NCI-H2107 (cell line): ENCODE measurements at places on chromosomes 5 and 9.

GRCh38 chr5:1879292-1880263, 3.1 kb downstream of the IRX4 start:
- no peak for DNase-seq

DNA sequence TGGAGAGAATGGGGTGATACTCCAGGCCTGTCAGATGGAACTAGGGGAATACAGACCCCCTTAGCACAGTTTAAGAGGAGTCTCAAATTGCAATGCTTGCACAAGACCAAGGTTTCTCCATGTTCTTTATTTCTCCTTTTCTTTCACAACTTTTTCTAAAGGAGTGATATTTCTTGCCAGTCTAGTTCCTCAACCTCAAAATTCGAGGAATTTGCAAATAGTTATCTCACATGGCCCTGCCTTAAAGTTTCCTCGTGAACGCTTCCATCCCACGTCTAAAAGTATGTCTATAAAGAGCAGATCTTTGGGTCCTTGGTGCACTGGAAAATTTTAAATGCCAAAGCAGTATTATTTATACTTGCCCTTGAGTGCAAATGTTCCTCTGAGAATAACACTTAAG, 373.8 kb upstream of the KLF4 start:
- no peak for DNase-seq

- no peak for DNase-seq
Measured at GRCh38 chr9:111645806-111646205, 14.7 kb downstream of the DNAJC25 start.

DNA sequence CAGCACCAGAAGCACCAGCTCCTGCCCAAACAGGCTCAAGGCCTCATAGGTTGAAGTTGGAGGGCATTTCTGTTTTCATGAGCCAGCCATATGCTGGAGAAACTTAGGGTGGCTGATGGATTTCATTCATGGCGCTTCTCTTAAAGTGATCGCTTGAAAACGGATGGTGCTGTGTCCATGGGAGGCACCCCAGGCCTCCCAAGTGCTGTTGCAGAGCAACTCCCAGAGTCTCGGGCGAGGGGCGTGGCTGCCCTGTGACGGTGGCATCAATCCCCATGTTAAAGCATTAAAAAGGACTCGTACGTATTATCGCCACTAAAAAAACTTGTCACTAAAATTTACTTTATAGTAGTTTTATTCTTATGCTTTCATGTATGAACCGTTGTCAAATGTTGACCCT, 128.3 kb downstream of the MRPL36 start:
- no peak for DNase-seq

DNA sequence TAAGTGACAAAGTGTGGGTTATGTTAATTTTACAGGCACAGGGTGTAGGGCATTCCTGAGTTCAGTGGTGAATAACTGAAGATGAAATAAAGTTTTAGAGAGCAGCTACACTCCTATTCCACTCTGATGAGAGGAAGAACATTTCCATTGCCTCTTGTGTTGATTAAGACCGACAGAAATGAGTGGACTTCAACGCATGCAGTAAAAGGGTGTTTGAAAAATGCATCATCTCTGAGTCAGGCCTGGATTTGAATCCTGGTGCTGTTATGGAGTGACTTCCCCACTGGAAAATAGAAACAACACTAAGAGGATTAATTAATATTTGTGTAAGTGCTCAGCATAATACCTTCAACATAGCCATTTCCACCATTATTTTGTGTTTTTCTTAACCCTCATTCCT, 86.3 kb downstream of the PRR16 start:
- no peak for DNase-seq

DNA sequence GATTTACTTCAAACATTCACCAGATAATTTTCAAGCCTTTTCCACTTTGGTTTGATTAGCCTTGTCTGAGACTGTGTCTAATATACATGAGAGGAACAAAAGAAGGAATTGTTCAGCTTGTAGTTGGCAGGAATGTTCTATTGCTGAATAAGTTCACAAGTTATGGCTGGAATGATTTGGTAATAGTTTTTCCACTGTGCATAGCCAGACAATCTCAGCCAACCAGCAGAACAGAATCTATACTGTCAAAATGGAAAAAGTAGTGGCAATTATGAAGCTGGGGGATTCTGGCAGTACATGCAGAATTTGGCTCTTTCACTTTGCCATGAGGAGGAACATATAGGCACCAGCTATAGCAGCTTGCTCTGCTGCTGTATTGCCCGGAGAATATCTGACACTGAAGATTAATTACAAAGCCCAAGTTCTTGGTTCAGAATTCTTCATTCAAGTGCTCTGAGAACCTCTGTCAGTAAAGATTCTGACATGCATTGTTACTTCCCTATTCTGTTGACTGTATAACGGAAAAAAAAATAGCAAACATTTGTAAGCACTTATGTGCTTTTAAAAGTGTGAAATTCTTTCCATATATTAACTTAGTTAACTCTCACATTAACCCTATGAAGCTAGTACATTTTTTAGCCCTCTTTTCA, 150.6 kb downstream of the PRR16 start:
- no peak for DNase-seq

GRCh38 chr9:114722081-114722621, 40.2 kb upstream of the TEX48 start:
- DNase-seq = no peak

DNA sequence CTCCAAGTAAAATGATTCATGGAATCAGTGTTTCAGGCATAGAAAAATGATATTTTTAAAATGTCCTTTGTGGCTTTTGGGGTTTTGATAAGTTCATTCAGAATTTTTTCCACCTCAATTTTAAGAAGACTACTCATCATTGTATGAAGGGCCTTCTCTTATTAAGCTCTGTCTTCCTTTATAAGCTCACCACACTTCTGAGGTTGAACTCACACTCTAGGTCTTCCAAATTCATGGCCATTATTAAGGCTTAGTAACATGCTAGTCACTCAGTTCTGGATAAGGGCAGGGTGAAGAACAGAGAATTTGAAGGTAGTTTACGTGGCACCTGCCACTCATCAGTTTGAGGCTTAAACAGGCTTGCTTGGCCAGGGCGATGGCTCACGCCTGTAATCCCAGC, 4.2 kb downstream of the MELK start:
- no peak for DNase-seq

DNA sequence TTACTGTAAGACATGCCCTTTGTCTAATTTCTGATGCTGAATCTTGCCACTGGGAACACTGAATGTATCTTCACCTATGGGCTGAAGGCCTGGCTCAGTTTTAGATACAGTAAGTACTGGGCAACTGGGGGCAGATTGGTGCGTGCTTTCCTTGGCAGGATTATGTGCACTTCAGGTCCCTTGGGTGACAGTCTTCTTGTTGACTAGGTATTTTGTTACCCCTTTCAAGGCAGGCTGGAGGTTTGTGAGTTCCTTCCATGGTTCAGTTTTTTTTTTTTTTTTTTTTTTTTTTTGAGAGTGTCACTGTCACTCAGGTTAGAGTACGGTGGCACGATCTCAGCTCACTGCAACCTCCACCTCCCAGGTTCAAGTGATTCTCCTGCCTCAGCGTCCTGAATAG, 7.6 kb downstream of the ZMAT2 start:
- DNase-seq = no peak

- no peak for DNase-seq
Measured at GRCh38 chr9:70477907-70478480, 63.5 kb upstream of the KLF9 start.

DNA sequence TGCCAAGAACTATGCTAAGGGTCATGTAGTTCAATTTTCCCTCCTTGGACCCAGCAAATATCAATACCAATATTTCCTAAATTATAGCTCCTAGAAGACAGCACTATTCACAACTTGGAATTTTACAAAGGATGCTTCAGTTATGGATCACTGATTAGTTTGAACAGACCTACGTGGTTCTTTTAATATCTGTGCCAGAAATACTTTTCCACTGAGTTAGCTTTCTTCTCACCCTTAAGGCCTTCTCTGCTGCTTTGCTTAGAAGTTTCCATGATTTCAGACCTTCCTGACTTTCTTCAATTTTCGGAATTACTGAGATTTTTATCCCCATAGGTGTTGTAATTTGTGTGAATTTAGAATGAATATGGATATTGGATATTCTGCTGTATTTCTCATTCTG, 380.4 kb downstream of the PSAT1 start:
- DNase-seq = no peak

DNA sequence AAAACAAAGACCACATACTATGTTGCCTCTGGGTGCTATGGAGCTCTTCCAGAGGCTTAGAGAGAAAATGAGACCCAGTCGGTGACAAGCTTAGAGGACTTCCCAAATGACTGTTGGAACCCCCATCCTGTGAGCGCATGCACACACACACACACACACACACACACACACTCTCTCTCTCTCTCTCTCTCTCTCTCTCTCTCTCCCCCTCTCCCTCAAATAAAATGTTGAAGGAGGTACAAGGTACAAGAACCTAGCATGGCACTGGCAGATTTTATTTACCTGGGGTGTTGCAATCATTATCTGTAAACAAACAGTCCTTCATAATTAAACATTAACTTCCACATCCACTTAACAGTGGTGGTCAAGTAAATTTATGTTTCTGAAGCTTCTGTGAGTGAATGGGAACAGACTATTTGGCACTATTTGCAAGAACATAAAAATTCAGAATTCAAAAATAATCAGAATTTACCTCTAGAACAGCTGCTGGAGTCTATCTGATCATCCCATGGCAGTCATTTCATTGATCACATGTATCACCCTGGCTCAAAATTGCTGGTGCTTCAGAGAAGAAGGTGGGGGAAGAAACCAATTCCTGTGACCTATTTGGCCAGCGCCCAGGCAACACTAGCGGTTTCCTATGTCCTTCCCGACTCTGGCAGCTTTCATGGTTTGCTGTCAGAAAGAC, 24.9 kb downstream of the TRPM3 start:
- DNase-seq = no peak

GRCh38 chr5:95241161-95241560, 43.7 kb downstream of the MCTP1 start:
- DNase-seq = no peak

GRCh38 chr5:179409806-179410205, 64.5 kb upstream of the ADAMTS2 start:
- DNase-seq = no peak

- DNase-seq = no peak
Measured at GRCh38 chr9:19232823-19233194, 2.3 kb downstream of the DENND4C start.

- no peak for DNase-seq
Measured at GRCh38 chr9:78030296-78030552, 1.4 kb downstream of the GNAQ start.

DNA sequence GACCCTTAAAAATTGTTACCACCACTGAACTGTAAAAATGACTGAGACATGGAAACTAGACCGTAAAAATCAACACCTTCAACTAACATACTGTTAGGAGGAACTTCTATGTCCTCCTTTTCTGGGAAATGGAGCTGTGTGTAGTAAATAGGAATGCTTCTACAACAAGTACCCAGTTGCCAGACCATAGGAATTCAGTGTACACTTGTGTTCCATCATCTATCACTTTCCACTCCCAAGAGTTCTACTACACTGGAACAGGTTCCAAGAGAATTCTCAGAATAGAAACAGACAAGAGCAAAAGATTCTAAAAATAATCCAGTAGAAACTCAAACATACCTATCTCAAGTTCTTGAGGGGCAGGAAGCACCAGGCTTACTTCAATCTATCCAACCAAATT, 23.6 kb downstream of the UBAP2 start:
- DNase-seq = no peak

DNA sequence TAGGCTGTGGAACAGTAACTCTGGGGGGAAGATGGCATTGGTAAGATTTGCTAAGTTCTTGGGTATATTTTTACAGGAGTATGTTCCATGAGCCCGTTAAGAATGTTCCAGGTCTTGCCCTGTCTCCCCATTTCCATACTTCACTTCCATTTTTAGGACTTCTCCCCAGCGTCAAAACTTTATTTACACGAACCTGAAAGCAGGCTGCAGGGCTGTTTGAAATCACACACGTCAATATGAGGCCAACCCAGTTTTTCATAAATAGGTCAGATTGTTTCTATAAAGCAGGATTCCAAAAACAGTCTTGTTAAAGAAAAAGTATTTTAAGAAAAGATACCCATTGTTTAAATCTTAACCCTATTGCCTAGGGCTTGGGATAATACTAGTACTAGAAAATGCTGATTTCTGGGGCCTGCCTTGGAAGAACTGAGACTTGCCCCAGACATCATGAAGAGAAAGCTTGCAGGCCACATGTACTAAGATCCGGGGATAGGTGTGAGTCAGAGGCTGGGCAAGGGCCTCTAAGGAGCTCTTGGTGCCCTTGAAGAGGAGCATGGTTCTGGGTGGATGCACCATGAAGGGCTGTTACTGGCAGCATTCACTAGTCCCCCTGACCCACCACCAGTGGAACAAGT, 24.2 kb downstream of the TRIO start:
- no peak for DNase-seq

DNA sequence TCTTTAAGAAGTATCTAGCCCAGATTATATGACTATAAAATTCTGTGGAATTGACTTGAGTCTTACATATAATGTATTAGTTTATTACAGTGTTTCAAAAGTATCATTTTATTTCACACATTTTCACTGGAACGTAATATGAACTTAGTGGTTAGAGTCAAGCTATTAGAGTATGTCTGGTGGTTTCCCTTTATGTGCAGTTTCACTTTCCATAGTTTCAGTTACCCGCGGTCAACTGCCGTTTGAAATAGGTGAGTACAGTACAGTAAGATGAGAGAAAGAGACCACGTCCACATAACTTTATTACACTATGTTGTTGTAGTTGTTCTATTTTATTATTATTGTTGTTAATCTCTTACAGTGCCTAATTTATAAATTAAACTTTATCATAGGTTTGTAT, 50.5 kb downstream of the COMMD10 start:
- DNase-seq = no peak

DNA sequence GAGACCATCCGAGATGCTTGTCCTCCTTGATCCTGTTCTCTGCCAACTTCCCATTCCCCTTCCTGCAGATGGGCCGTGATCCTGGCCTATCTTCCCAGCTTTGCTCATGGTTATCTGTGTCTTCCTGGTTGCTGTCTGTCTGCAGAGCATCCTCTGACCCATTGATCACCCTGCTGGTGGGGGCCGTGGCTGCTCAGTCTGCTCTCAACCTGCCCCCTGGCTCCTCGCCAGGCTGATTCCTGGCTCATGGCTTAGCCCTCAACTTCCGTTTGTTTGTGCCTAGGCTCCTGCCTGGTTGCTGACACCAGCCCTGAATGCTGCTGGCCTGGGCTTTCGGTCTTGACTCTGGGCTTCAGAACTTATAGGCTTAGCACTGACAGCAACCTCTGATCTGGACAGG, 67.1 kb upstream of the SMIM15 start:
- DNase-seq = no peak

- DNase-seq = no peak
Measured at GRCh38 chr5:135539430-135540005, 3.8 kb upstream of the NEUROG1 start.

GRCh38 chr5:176995122-176995490, 11.5 kb downstream of the UIMC1 start:
- no peak for DNase-seq

- DNase-seq = peak; percentile 63
Measured at GRCh38 chr5:136037001-136037705, 8.4 kb downstream of the TGFBI start.

- DNase-seq = no peak
Measured at GRCh38 chr5:2005101-2006041, 122.6 kb upstream of the IRX4 start.
